ENCODE measurements at places on chromosomes 12 and 14. TPM values are rescaled to one million over a fixed set of nuclear protein-coding genes. Genes with fewer than 3 reads are reported as not detected.

- no peak for DNase-seq
Observed at GRCh38 chr12:122022393-122023338, 982 bp downstream of the BCL7A start.

ZDHHC22 gene
- total RNA-seq = not detected

DNA sequence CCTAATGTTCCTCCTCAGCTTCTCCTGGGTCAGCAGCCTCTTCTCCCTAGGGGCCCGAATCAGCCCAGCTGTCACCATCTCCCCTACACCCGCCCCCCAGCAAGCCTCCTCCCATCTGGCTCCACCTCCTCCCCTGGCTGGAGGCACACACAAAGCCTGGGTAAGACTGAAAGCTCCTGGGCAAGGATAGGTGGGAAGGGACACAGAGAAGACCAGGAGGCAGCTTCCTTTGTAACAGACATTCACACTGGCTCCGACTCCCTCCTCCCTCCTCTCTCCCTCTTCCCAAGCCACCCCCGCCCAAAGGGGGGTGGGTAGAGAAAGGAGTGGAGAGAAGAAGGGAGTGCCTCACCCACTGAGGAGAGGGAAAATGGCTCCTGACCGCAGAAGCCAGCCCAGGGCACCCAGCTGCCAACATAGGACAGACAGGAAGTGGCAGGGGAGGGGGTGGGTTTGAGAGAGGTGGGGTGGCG, 4.0 kb downstream of the CHD4 start:
- no peak for DNase-seq

GRCh38 chr14:58738876-58739275, 101.1 kb downstream of the DACT1 start:
- DNase-seq = no peak

GRCh38 chr14:99606359-99606758, 2.4 kb upstream of the CCDC85C start:
- no peak for DNase-seq

GRCh38 chr12:26810330-26810729, 22.7 kb downstream of the ITPR2 start:
- DNase-seq = no peak

DNA sequence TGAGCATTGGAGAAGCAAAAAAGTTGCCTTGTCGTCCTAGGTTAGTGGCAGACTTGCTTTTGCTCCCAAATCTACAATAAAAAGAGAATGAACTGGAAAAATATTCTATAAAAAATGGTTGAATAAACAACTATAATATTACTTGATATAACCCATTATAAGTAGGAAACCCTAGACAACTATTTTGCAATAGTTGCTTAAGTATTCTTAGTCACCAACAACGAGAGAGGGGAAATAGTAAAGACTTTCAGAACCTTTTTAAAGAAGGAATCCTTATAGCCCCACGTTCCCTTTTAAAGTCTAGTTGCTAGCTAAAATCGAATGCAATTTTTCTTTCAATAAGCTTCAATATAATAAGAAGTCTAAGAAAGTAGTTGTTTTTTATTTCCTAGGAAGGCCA, 17.5 kb downstream of the AQP6 start:
- DNase-seq = no peak
